Activated B cell treated with CpG ODN at 0.5 μM for 24 hours (primary cell): ENCODE measurements at places on chromosomes 6 and 20.

DNA sequence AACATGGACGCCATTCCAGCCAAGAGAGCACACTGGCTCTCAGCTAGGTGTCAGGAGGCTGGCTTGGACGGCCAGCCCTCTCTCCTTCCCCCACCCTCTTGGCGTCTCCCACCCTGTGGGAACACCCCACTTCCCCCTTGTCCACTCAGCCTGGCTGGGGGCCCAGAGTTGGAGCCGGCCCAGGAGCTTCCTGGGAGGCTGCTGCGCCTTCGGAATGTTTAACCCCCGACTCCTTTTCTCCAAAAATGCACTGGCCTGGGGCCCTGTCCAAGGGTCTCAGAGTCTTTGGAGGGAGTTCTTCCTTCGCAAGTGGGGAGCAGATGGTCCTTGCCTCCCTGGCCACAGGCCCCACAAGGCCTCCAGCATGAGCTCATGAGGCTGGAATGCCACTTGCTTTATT lies 4.1 kb downstream of the ADAM33 start:
- H3K27ac ChIP-seq = no peak overlapping the region
- H3K27me3 ChIP-seq = peaks cover 44% of the 10 kb centered on the region
- H3K36me3 ChIP-seq = no peaks in the 10 kb centered on the region
- peaks cover 9% of the 10 kb centered on the region for H3K4me1 ChIP-seq
- H3K4me3 ChIP-seq = no peak overlapping the region
- no peak for DNase-seq

GRCh38 chr6:131258010-131258652 lies 122.9 kb downstream of the AKAP7 start:
- H3K36me3 ChIP-seq = peaks cover 2% of the 10 kb centered on the region
- H3K4me3 ChIP-seq = no peak overlapping the region
- no peak overlapping the region for H3K27ac ChIP-seq
- H3K4me1 ChIP-seq = no peaks in the 10 kb centered on the region

DNA sequence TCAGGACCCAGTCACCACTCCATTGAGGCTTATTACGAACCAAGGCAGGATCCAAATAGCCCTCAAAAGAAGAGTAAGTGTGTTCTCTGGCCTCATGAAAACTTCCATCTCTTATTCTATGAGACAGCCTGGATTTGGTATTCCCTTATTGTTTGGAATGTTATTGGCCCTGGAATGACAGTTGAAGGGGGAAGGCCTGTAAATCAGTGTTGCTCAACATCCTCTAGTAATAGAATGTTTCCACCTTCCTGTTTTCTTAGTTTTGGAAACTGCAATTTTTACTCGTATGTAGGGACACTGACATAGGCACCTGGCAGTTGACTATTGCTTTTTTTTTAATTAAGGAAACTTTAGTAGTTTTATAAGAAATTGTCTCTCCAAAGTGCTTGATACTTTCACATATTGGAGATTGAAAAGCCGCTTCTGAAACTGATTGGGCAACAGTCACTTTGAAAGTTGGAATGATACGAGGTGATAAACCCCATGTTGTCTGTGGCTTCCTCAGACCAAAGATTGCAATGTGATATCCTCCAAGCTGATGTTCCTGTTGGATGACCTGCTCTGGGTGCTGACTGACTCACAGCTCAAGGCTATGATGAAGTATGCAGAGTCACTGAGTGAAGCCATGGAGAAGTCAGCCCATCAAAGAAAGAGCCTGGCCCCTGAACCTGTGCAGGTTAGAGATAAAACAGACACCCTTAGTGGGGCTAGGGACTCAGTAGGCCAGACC lies 43.1 kb downstream of the BLTP3A start:
- no peak overlapping the region for H3K27ac ChIP-seq
- no peak for DNase-seq
- no peaks in the 10 kb centered on the region for H3K4me1 ChIP-seq
- H3K4me3 ChIP-seq = no peak overlapping the region
- no peaks in the 10 kb centered on the region for H3K27me3 ChIP-seq

DNA sequence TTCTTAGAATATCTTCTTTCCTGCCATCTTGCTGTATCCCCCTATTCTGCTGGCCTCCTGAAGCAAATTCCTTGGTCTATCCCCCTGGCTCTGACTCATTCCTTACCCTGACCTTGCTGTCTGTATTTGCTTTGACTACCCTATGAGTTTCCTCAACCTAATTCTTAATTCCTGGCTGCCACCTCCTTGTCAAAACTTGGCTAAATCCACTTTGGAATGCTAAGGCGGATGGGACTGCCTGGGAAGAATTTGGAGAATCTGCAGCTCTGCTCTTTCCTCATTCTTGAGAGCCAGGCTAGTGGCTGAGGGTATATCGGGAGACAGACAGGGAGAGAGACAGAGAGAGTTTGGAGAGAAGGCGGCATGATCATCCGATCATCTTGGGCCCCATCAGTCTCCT lies 24.4 kb downstream of the CAP2 start:
- H3K27me3 ChIP-seq = no peaks in the 10 kb centered on the region
- no peak overlapping the region for H3K4me3 ChIP-seq
- no peak overlapping the region for H3K27ac ChIP-seq
- DNase-seq = no peak
- no peaks in the 10 kb centered on the region for H3K36me3 ChIP-seq
- H3K4me1 ChIP-seq = no peaks in the 10 kb centered on the region

DNA sequence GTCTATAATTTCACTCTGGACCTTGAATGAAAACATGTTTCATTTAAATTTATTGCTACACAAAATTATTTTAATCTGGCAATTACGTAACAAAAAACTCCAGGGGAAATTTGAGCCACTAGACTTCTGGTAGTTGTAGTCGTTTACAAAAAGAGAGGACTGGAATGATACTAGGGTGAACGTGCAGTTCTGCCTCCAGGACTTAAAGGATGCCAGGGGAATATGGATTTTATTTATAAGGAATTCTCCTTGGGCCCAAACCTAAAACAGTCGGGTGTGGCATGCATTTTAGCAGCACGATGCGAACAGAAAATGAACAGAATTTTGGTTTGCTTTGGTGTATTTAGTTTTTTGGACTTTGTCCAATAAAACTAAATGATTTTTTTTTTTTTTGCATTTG lies 76.9 kb downstream of the PRL start:
- H3K4me1 ChIP-seq = no peaks in the 10 kb centered on the region
- H3K27ac ChIP-seq = no peak overlapping the region
- DNase-seq = no peak

GRCh38 chr20:16279320-16279719 lies 293.9 kb downstream of the KIF16B start:
- peaks cover 2% of the 10 kb centered on the region for H3K36me3 ChIP-seq
- no peaks in the 10 kb centered on the region for H3K27me3 ChIP-seq
- H3K27ac ChIP-seq = no peak overlapping the region
- peaks cover 20% of the 10 kb centered on the region for H3K4me1 ChIP-seq

- no peak for DNase-seq
- no peak overlapping the region for H3K4me3 ChIP-seq
- H3K36me3 ChIP-seq = no peaks in the 10 kb centered on the region
- H3K4me1 ChIP-seq = no peaks in the 10 kb centered on the region
- no peak overlapping the region for H3K27ac ChIP-seq
These were observed 63.5 kb downstream of the THBS2 start for GRCh38 chr6:169190144-169190584.
